ENCODE measurements at places on chromosomes 2 and 18.
A peak's percentile ranks its signal among the peaks of the same experiment; 100 is the strongest.

- no peak for DNase-seq
Observed at GRCh38 chr18:31424383-31424988, 23.1 kb upstream of the DSG3 start.

DNA sequence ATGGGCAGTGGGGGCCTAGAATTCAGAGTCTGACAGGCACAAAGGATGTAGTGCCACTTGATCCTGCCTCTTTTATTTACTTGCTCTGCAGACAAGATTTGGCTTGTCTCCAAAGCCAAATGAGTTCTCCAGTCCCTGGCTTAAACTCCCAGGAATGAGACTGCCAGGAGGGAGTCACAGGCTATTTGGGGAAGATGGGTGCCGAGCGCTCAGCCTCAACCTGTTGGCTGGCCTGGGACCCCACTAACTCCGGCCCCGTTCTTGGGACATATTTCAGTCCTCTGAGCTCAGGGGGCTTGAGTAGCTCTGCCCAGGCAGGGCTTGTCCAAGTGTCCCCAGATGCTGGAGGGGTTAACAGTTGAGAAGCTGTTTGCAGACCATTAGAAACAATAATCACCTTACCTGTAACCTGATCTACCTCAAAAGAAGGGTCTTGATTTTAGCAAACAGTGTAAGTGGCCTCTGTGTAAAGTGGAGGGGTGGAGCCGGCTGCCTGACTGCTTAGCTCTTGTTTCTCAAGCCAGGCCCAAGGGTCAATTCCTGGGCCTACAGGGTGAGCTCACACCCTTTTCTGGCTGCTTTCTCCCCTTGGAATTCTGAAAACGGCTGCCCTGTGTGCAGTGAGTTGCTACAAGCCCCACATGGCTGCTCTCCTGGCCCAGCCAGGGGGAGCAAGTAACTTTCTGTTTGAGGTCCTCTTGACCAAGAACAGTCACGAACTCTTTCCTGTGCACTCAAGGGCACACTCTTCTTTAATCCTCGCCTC lies 27.1 kb upstream of the FZD5 start:
- peak; percentile 95 for DNase-seq

DNA sequence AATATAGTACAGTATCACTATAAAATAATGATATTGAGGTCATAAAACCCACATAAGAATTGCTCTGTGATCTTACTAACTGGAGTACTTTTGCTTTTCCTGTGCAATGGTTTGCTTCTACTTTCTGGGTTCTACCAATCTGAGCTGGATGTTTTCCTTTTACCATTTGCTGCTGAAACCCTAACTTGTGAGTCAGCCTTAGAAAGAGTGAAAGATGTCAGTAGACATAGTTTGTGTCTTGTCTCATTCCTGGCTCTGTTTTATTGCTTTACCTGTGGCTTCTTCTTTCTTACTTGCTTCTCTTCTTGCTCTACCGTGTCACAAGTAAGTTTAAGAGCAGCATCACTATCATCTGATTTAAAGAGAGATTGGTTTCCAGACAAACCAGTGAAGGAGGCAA lies 61.0 kb downstream of the MBD2 start:
- no peak for DNase-seq

DNA sequence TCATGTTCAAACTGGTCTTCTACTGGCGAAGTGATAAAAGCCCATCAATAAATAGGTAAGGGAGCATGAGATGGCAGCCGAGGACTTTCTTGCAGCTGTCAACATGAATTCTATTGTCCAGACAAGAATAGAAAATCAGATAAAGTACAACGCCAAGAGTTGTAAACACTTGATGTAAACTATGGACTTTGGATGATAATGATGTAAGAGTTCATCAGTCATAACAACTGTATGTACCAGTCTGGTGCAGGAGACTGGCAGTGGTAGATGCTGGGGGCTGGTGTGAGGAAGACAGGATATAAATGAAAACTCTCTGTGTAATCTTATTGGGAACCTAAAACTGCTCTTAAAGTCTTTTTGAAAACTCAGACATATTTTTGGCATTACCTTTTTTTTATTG lies 155.9 kb upstream of the RASGRP3 start:
- DNase-seq: no peak

GRCh38 chr2:128155970-128156369 lies 65.0 kb downstream of the UGGT1 start:
- DNase-seq: no peak

DNA sequence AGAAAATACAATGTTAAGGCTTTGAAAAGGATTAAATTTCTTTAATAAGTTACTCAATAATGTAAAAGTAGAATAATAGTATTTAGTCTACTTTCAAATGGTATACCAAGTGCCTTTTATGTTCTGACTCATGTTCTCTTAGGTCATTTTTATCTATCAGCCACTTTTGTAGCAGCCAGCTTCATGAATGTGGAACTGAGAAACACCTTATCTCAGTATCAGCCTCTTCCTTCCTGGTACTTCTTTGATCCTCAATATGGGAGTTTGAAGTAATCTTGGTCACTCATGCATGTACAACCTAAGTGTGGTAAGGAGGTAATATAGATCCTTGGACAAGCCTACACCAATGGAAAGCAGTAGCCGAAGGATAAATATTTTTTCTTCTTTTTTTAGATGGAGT lies 180.4 kb upstream of the NRXN1 start:
- DNase-seq: no peak

DNA sequence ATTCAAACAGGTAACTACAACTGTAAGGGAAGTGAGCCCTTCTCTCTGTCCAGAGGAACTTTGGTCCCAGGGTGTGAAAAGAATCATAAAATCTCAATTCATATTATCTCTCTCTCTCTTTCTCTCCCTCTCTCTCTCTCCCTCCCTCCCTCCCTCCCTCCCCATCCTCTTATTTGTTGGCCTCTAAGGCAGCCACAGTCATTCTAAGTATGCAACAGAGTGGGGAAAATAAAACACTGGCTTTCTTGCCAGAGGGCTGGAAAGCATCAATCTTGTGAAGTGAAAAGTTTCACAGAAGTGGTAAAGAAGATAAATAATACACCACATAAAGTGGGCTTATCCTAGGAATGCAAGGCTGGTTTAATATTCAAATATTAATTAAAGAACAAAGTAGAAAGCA lies 95.6 kb upstream of the KCNH7 start:
- no peak for DNase-seq

- no peak for DNase-seq
Observed at GRCh38 chr2:128233790-128234395, 84.8 kb downstream of the HS6ST1 start.

DNA sequence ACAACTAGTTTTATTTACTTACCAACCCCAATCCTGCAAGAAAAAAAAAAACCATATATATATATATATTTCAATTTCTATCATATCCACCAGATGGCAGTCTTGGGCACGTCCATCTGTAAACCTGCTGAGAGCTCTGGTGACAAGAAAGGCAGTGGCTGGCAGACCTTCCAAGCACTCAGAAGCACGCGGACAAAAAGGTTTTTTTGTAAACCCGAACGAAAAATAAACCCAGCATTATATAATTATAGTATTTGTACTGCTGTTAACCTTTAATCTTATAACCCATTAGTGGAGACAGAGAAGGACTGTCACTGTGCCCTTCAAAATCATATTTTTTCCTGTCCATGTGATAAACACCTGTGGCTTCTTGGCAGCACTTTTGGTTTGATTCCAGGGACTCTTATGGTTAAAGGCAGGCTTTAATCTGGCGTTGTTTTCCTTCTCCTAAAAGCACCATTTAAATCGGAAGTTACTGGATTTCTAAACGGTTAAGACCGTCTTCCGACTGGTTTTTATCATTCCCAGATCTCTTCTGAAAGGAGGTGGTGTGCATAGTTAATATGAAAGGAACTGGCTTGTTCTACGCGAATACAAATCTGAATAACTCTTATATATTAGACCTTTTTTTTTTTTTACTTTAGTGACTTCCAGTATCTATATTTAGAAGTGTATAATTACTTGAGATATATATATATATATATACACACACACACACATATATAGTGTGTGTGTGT lies 31.0 kb upstream of the SLC3A1 start:
- peak; percentile 89 for DNase-seq

- no peak for DNase-seq
Observed at GRCh38 chr2:1208522-1208921, 204.7 kb upstream of the TPO start.

GRCh38 chr2:144285324-144285723 lies 234.6 kb downstream of the ZEB2 start:
- no peak for DNase-seq

GRCh38 chr2:196145256-196145655 lies 26.1 kb downstream of the STK17B start:
- DNase-seq: no peak

DNA sequence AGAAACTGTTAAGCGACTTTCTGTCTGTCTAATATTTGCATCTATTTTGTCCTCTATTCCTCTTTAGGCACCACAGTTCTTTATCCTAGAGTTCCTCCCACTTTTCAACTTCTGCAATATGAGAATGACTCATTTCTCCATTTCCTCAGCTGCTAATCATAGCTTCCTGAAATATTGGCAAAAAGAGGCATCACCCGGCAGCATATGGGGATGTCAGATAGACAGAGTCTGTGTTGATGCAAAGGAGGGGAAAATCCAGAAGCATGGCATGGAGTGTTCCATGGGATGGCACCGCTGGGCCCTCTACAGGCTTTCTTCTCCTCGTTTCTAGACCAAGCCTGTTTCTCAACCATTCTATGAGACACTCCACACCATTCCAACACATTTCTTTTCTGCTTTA lies 93.4 kb downstream of the DOCK10 start:
- no peak for DNase-seq

- no peak for DNase-seq
Observed at GRCh38 chr2:69083235-69083748, 70.3 kb downstream of the ANTXR1 start.

GRCh38 chr2:30684516-30684915 lies 122.7 kb downstream of the CAPN13 start:
- DNase-seq: no peak

- no peak for DNase-seq
Observed at GRCh38 chr2:201182650-201183364, at the start of gene CASP10. CASP10 (plus strand) TSS chr2:201183141; CDS start chr2:201185778, 2,637 bp downstream.

- DNase-seq: no peak
Observed at GRCh38 chr18:75475228-75475627, 47.7 kb upstream of the SMIM21 start.

- no peak for DNase-seq
Observed at GRCh38 chr2:231613331-231613662, 20.6 kb downstream of the TEX44 start.

DNA sequence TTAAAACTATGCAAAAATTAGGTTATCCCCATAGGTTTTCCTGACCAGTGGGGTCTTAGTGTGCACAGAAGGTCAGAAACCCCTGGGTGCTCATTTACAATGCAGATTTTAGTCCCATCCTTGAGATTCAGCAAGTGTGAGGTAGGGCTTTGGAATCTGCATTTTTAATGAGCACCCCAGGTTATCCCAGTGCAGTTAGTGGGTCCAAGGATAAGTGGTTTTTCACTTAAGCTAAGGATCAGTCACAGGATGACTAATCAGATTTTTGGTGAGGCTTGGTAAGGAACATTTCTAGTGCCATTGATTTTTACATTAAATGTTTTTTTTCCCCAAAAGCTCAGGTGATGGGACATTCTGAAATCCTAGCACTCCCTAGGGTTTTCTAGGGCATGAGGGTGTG lies 50.7 kb upstream of the MGAT5 start:
- DNase-seq: no peak

DNA sequence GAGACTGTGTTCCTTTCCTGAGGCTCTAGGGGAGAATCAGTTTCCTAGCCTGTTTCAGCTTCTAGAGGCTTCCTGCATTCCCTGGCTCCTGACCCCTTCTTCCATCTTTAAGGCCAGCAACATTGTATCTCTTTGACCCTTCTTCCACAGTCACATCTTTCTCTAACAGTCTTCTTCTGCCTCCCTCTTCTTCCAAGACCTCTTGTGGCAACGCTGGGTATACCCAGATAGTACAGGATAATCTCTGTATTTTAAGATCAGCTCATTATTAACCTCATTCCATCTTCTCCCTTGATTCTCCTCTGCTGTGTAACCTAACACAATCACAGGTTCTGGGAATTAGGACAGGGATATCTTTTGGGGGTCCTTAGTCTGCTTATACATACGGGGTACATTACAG lies 8.9 kb upstream of the MYL12A start:
- DNase-seq: no peak

DNA sequence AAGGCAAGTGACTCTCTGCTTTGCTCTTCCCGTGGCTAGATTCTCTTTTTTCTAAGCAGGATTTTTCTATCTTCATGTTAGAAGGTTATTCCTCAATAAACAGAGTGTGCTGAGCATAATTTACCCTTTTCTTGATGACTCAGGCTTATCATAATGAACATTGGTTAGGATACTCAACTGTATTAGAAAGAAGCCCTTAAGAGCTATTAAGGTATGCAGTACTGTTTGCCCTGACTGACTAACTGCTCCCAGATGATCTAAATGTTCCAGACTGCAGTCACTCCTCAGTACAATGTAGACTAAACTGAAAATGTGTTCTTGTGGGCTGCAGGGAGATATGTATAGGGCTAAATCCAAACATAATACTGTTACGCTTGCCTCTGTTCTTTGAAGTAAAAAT lies 687.8 kb downstream of the NUP35 start:
- no peak for DNase-seq
